ENCODE measurements at places on chromosomes 4 and X.

DNA sequence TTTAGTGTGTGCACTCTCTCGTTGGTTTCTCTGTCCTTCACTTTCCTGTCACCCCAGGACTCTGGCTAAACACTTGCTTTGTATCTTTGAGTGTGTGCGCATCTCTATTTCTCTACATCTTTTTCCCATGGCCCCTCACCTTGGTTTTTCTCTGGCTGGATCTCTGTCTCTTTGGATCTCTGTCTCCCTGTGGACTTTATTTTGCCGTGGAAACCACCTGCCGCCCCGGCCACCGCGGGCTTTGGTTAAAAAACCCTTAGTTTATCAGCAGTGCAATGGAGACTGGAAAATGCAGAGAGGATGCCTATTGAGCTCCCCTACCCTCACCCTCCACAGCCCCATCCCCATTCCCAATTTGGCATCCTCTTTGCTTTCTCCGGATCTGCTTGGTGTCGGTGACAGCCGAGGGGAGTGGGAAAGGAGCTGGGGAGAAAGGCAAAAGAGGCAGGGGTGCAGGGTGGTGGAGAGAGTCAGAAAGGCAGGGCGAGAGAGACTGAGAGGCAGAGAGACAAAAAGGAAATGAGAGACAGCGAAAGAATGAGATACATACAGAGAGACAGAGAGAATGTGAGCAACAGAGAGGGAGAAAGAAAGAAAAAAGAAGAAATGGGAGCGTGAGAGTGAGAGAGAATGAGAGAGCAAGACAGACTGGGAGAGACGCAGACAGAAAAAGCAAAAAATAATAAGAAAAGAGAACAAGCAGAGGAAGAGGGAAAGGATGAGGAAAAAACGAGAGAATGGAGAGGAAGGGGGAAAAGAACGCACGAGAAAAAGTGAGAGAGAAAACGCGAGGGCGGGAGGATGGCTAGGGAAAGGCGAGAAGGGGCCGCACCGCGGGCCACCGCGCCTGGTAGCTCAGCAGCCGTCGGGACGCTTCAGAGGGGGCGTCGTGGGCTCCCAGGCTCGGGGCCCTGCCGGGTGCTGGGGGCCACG is 688 bp downstream of the GPR101 start:
- no peak for DNase-seq

DNA sequence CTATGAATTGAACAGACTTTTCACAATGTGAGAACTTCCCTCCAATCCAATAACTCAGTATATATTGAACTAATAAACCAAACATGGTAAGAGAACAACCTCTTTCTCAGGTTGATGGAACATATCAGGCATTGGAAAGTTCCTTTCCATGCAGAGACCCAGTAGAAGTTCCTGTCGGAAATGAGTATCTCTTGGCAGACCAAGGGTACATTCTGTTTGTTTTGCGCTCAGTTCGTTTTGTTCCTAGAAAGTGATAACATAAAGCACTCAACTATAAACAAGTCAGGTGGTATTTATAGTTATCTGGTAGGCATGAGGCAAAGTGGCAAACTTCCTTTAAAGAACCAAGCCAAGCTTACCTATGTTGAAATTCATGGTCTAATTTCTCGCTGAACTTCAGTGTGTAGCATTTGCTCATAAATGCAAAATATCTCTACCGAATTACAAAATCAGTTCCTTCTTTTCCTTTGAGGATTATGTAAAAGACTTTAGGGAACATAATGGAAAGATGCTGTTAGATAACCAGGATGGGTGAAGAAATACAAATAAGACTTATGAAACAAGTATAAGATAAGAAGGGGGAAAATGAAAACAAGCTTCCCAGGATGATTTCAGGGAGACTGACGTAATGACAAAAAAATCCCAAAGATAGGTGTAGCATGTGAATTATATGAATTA is 120.3 kb downstream of the ARHGAP24 start:
- no peak for DNase-seq

DNA sequence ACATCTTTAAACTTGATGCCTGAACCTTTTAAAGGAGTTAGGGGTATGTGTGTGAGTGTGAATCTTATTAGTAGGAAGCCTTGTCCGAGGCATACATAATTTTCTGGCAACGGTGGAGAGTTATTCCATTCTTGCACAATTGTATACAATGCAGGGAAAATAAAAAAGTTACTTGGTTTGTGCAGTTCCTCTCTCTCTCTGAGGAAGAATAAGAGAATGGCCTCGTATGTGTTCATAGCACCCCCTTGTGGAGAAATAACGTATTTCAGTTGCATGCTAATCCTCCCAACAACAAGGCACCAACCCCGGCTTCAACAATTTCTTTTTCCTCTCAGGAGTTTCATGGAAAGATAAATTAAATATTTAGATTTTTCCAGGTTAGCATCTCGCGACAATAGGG is 33.7 kb upstream of the FGF13 start:
- no peak for DNase-seq

DNA sequence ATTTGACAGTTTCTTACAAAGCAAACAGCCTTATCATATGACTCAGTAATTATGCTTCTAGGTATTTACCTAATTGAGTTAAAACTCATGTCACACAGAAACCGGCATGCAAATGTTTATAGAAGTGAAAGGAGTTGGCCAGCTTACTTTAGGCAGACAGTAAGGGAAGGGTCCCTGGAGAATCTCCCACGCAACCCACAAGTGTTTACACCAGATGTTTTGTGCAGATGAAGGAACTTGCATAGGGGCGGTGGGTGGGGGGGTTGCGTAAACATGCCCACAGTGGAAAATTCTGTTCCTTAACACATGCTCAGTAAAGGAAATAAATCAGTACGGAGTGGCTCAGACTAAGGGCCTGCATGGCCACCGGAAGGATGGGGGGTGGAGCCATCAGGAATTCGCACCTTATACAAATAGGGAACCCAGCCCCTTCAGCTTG is 330.5 kb upstream of the AADAT start:
- no peak for DNase-seq

DNA sequence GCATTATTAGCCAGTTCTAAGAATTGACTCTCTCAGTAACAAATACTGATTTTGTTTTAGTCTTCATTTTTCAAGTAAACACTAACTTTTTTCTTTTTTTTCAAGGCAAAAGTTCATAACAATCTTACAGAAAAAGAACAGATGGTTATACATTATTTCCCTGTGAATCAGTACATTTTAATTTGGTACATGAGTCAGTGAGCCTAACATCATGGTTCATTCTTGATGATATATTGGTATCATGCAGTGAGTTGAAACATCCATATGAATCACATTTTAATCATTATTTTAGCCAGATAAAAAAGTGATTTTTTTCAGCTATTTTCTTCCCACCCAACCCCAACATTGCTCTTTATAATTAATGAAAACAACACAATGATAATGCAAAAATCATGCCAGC is 184.3 kb upstream of the TACR3 start:
- DNase-seq, result no peak

DNA sequence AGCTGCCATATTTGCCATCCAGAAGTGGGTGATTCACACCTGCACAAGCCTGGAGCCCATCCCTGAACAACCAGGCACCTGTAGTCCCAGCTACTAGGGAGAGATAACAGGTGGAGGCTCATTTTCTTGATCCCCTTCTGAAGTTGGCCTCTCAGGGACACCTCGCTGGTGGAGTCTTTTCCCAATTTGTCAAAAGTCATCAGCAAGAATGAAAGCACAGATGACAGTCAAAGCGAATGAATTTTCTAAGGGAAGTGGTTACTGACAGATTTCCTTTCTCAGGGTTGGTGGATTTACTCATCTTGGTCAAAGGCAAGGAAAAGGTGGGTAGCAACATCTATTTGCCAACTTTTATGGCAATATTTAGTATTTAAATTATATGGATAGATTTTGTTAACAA is 36.5 kb downstream of the FGFBP1 start:
- DNase-seq, result no peak

DNA sequence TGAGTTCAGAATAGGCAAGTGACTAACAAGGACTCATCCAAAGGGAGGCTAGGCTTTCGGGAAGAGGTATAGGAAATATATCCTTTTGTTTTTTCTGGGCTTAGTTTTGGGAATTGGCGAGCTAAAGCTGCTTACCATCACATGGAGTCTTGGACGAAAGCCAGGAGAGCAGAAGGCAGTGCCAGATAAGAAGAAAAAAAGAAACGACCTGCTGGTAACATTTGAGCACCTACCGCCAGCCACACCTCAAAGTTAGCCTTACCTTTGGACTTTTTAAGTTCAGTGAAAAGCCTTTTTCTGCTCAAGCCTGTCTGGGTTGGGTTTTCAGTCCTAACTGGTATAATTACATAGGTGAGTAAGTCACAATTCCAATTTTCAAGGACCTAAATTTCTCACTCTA is 85.1 kb upstream of the LCORL start:
- DNase-seq, result no peak

DNA sequence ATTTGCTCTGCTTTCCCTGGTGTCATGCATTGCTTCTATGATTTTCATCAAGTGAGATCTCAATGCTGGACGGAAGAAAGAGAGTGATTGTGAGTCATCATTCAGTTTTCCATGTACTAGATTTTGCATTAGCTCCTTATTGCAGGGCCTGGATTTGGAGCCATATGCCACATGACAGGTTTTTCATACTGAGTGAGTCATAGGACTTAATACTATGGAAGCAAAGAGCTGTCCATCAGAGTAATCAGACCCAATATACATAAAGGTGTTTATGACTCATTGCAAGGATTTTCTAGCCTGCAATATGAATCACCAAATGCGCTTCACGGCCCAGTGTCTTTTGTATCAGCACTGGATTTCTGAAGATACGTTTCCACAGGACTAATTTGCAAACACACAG is 11.2 kb upstream of the TFDP3 start:
- no peak for DNase-seq

DNA sequence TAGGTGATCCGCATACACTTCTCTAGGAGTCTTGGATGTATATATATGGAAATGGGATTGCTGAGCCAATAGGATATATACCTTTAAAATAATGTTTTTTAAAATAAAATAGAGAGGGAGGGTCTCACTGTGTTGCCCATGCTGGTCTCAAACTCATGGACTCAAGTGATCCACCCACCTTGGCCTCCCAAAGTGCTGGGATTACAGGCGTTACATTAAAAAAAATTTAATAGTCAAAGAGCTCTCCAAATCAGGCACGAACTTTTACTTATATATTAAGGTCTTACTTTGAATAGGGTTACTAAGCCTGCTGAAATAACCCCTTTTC is 109.0 kb downstream of the GNL3L start:
- no peak for DNase-seq

DNA sequence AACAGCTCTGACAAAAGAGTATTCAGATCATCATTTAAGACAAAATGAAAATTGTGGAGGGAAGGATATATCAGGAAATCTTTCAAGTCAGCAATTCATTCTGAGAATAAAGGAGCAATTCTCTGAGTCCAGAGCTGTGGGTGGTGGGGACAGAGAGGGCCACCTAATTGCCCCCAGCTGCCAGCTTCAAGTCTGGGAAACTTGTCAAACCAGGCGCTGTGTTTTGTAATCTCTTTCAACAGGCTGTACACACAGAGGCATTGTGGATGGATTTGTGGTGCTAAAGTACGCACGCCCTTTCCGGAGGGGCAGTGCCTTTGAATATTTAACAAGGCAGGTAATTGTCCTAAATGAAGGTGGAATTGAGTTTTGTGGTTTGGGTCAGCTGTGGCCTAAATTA is 591.1 kb upstream of the BOD1L1 start:
- DNase-seq, result no peak

GRCh38 chr4:16235209-16235608 is 8.9 kb upstream of the TAPT1 start:
- DNase-seq, result no peak

DNA sequence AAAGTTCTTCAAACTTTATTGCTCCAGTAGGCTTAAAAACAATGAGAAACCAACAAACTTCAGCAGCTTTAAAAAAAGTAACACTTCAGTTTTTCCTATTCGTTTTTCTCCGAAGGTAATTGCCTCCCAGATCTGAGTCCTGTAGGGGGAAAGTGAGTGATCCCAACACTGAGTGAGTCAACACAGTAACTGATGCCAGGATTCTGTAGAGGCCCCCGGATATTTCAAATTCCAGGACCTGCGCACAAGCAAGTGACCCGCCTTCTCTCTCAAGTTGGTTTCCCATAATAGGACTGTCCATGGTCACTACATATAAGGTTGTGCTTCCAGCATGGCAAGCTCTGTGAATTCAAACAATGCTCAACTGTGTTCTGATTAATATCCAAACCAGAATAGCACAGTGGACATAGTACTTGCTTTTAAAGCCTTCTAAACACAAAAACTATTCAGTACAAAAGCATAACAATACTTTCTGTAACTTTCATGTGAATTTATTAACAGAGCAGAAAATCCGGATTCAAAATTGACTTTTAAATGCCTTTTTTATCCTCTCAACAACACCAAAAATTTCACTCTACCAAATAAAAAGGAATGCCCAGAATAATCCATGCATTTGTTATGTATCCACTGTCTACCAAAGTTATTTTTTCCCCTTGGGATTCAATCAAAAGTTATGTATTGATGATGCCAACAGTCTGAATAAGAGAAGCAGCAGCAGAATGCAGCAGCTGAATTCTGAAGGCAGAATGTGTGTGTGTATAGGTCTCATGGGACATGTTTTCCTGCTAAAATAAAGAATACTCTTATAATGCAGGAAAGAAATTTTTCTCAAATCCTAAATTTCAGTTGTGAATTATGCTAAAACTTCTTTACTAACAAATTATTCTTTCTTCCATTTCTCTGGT is at the start of gene DMD:
Gene DMD, minus strand, starts transcription at position 194 of the 905 bp plus-strand sequence. CDS start 237 bp downstream, outside the sequence.
- no peak for DNase-seq

GRCh38 chrX:13647709-13648212 is 5.2 kb upstream of the TCEANC start:
- peak; percentile 32 for DNase-seq

GRCh38 chr4:2060611-2061185 is 1.6 kb downstream of the NAT8L start:
- DNase-seq, result no peak

- DNase-seq, result no peak
Measured at GRCh38 chr4:39770471-39770870, 72.5 kb downstream of the UBE2K start.

DNA sequence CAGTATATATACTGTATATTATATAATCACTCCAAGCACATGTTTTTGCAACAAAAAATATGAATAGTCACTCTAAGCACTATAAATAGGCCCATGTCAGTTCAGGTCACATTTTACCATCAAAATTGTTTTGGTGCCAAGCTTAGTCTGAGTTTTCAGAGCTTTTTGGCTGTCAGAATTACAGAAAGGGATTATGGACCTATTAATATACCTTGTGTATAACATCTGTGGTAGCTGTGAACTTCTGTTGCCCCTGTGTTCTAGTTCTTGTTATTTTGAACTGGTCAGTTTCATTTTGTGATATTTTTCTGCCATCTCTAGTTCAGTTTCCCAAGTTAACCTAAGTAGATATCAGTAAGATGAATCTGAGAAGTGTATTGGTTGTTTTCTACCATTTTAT is 22.9 kb downstream of the EXOC1 start:
- no peak for DNase-seq

DNA sequence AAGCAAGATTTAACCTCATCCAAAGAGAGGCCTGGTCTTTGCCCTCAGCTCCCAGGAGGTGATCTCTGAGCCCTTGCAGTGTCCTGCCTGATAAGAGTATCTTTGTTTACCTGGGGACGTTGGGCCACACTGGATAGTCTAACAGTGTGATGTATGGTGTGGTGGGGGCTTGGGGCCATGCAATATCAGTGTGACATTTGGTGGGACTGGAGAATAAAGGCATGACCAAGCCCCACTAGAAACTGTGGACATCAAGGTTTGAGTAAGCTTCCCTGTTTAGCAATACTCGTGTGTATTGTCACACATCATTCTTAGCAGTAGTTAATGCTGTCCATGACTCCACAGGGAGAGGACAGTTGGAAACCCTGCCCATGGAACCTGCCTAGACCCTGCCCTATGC is 34.4 kb downstream of the BBS12 start:
- DNase-seq, result no peak

All from stimulated activated CD4-positive, alpha-beta T cell treated with anti-CD3 and anti-CD28 coated beads, TNF-alpha, amount 100 ng/mL, for 1 hour (primary cell).